Thyroid gland (tissue), 4 donors: ENCODE measurements at places on chromosomes 5 and 9.

GRCh38 chr5:172411484-172412072 lies 42.7 kb downstream of the SH3PXD2B start:
- DNase-seq = no peak

- DNase-seq = no peak
Measured at GRCh38 chr5:151028717-151029116, 8.3 kb downstream of the GPX3 start.

- no peak for DNase-seq
Measured at GRCh38 chr5:157874861-157875260, 15.9 kb upstream of the CLINT1 start.

GRCh38 chr9:21030389-21031035 lies 928 bp downstream of the HACD4 start:
- DNase-seq = peak; percentile 55

GRCh38 chr5:79561525-79561893 lies 47.6 kb upstream of the HOMER1 start:
- no peak for DNase-seq

DNA sequence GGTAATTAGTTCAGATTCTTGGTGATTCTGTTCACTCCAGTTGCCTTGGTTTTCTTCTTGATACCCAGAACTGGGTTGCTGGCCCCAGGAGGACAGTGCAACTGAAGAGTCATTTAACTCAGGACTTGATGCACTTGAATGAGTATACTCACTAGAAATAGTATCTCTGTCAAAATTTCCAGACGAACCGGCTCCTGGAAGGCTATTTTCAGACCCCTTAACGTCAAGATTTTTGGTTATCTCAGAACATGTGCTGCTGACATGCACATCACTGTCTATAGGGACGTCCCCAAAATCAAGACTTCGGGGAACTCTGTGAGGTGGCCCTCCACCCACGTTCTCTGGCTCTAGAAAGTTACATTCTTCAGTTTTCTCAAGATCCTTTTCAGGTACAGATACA lies 56.7 kb upstream of the PCA3 start:
- no peak for DNase-seq

- DNase-seq = no peak
Measured at GRCh38 chr9:133321411-133321935, 14.5 kb downstream of the SURF6 start.

DNA sequence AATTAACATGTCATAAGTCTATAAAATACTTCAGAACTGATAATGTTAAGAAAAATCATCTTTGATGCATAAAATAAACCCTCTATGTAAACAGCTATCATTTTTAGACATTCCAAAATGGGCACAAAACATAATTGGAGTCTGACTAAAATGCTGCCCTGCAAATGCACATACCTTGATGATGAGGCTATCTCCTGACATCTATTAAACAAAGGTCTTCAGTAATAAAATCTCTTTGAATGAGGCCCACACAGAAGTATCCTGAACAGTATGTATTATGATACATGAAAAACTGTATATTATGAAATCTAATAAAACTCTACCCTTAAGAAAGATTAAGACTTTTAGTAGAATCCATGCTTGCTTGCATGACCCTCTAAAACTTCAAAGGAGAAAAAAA lies 66.1 kb downstream of the FBXL17 start:
- DNase-seq = no peak

- no peak for DNase-seq
Measured at GRCh38 chr5:179367491-179367890, 22.2 kb upstream of the ADAMTS2 start.

DNA sequence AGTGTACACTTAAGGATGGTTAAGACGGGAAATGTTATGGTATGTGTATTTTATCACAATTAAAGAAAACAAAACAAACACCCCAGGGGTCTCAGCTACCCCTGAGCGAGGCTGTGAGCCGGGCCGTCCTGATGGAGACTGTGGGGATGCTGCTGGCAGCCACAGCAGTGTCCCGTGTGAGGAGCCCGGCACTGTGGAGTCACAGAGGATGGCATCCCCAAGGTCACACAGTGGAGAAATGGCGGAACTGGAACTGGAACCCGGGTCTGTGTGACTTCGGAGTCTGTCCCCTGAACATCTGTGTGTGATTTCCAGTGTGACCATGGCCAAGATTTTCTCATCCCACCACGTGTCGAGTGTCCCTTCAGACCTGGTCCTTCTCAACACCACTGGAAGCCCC lies 80.7 kb upstream of the PHYKPL start:
- no peak for DNase-seq

- DNase-seq = no peak
Measured at GRCh38 chr5:111387361-111387760, 125.0 kb downstream of the STARD4 start.

GRCh38 chr5:102718819-102719218 lies 36.3 kb upstream of the PAM start:
- no peak for DNase-seq

DNA sequence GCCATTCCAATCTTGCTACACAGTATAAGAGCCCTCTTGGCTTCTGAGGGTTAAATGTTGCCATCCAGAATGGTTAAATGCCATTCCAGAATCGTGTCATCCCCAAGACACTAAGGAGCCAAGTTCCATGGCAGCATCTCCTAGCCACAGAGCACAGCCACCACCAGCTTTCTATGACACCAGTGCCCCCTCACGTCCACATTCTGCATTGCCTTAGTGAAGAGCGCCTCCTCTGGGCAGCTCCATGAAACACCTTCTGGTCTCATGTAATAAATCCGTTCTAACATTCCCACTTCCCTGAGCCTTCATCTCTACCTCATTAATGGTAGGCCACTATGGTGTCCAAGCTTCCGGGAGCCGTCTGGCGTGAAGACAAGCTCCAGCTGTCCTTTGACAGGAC lies 12.4 kb downstream of the CBY3 start:
- DNase-seq = peak; percentile 15

DNA sequence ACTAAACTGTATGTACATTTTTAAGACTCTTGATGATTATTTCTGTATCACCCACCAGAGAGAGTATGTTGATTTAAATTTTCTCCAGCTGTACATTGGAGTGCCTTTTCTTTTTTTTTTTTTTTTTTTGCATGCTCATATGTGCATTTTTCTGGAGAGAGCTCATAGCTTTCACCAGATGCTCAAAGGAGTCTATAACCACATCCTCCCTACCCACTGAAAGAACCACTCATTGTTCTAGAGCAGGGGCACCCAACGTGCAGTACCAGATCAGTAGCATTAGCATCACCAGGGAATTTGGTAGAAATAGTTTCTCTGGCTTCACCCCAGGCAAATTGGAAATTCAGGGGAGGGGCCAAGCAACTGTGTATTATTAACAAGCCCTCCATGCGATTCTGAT lies 53.9 kb upstream of the TMEM171 start:
- DNase-seq = no peak

DNA sequence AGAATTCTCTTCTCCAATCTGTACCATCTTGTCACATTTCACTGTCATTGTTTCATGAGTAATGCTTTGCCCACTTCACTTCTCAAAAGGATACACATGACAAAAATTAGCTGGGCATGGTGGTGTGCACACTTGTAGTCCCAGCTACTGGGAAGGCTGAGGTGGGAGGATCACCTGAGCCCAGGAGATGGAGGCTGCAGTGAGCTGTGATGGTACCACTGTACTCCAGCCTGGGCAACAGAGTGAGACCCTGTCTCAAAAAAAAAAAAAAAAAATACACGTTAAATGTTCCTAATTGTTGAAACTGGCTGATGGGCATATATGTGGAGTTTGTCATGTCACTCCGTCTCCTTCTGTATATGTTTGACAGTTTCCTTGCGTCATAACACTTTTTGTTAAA lies 36.3 kb upstream of the HSD17B3 start:
- DNase-seq = no peak

GRCh38 chr5:98259595-98259994 lies 513.9 kb upstream of the RGMB start:
- no peak for DNase-seq

GRCh38 chr5:67510204-67510603 lies 313.6 kb upstream of the CD180 start:
- no peak for DNase-seq

DNA sequence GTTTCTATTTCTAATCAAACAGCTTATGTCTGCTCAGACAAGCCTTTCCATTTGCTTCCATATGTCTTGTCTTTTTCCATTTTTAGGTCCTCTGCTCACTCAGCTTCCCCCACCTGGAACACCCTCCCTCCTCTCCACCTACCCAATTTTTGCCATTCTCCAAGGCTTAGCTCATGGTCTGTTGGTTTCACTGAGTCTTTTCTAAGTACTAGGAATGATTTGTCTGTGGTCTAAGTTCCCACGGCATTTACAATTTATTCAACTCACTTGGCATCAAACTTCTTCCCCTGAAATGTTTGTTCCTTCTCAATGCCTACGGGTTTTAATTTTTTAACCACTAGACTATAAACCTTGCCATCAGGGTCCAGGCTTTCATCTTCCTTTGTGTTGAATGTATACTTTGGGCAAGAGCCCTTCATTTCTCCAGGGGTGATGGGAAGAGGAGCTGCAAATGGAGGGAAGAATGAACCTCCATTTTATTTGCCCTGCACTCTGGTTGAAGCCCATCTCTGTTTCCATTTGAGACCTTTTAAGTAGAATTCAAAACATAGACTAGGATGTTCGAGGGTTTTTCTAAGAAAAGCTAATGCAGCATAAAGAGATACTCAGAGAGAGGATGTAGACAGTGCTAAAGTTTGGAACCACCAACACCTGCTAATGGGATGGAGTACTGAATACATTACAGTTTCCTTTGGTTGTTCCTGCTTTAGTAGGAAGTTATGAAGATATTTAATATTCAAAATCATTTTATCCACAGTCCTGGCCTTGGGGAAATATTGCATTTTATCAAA lies 104.0 kb downstream of the PTTG1 start:
- no peak for DNase-seq

- no peak for DNase-seq
Measured at GRCh38 chr9:112872019-112872418, 18.7 kb downstream of the SLC46A2 start.

GRCh38 chr9:70484232-70485130 lies 70.0 kb upstream of the KLF9 start:
- peak; percentile 36 for DNase-seq

GRCh38 chr9:99023831-99024230 lies 80.1 kb downstream of the COL15A1 start:
- DNase-seq = peak; percentile 92

GRCh38 chr9:3124001-3124400 lies 280.1 kb upstream of the PUM3 start:
- no peak for DNase-seq

GRCh38 chr5:2724031-2724581 lies 27.4 kb downstream of the IRX2 start:
- DNase-seq = no peak
